Daoy (cell line): ENCODE measurements at places on chromosomes 7 and 10. TPM values are rescaled to one million over a fixed set of nuclear protein-coding genes. Genes with fewer than 3 reads are reported as not detected.

SRPK2 gene
- total RNA-seq = 37.5 and 43.6 TPM in 2 replicates

ACBD7 gene
- total RNA-seq = 8.5 and 10.2 TPM in 2 replicates

UCN3 gene
- not detected in 2 replicates for total RNA-seq

LIPN gene
- not detected in 2 replicates for total RNA-seq

NHLRC2 gene
- total RNA-seq = 7.3 and 17.1 TPM in 2 replicates

KCNMA1 gene
- total RNA-seq = 28.8 and 32.8 TPM in 2 replicates

STEAP1B gene
- 20.2 and 31.4 TPM in 2 replicates for total RNA-seq

GBX1 gene
- not detected in 2 replicates for total RNA-seq

DLX5 gene
- total RNA-seq = 0.34 and 1.3 TPM in 2 replicates

DIP2C gene
- 1.5 and 2.7 TPM in 2 replicates for total RNA-seq

SLC13A1 gene
- total RNA-seq = not detected in 2 replicates

DEPP1 gene
- 0.11 and 0.15 TPM in 2 replicates for total RNA-seq

JAKMIP3 gene
- 0.24 and 0.51 TPM in 2 replicates for total RNA-seq

CCL24 gene
- not detected in 2 replicates for total RNA-seq

SLC25A28 gene
- total RNA-seq = 9.2 and 9.7 TPM in 2 replicates

RELN gene
- 1.7 and 2.4 TPM in 2 replicates for total RNA-seq
